NCI-H187 (cell line): ENCODE measurements at places on chromosomes 2 and 18.

DNA sequence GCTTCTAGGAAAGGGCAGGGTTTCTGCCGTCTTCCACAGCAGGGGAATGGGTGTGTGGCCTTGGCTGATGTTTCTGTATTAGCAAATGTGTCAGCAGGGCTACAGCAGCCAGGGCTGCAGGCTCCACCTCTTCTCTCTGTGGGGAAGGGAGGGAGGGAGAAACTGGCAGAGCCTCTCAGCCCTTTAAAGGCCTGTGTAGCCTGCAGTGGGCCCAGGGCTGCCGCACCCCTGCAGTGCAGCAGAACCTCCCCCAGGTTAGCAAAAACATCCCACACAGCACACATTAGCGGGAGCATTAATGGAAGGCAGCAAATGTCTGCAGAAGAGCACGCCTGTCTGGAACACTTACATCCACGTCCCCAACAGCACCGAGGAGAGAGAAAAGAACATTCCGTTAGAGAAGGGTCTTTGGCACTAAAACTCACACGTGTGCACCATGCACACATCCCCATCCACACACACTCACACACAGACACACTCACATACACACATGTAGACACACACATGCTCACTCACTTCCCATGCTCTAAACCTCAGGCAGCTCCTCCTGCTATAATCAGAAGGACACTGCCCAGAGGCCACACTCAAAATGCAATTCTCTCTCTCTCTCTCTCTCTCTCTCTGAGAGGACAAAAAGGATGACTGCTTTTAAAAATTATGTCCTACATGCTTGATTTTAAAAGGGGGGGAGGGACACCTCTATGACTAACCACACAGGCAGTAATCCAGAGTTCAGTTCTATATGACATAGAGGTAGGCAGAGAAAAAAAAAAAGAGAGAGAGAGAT, 24.1 kb downstream of the MRPL35 start:
- no peak for DNase-seq

DNA sequence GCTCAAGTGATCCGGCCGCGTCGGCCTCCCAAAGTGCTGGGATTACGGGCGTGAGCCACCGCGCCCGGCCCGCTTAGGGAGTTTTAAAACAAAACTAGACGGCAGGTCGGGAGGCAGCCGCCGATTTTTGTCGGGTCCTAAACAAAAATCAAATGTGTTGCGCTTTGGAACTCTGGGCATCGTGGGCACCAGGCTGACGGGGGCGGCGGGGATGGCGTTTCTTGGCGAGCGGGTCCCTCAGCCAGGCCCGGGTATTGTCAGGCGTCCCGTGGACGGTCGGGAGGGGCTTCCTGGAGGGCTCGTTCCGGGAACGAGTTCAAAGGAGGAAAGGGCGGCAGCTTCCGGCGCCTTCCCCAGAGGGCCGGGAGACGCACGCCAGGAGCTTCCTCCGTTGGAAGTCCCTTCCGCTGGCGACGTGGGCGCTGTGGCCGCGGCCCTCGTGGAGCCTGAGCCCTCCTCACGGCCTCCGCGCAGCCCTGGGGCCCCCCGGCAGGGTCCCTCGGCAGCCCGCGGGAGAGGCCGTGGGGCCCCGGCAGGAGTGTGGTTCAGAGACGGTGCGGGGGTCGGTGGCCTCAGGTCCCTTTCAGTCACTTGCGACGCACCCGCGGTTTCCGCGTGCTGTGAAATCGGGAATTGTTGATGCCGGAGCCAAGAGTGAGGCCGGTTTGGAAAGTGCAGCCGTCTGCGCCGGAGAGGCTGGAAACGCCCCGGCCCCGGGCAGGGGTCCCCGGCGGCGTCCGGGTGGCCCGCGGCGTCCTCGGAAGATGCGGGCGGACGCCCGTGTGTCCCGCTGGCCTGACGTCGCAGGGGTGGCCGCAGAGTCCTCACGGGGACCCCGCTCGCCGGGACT, 59.3 kb downstream of the EMILIN2 start:
- no peak for DNase-seq

DNA sequence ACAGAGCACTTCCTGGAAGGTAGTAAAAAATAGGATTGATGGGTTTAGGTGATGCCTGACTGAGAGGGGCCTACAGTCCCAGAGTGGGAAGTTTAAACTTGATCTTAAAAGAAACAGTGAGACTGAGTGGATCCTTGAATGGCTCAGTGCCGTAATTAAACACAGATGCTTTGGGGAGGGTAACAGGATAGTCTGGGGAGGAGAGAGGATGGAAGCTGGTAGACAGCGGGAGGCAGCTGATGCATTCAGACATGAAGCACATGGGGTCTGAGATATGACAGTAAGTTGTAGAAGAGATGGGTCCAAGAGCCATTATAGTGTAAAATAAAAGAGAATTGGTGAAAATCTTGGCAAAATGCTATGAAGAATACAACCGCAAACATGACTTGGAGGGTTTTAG, 54.4 kb downstream of the AOX1 start:
- no peak for DNase-seq

GRCh38 chr2:49812730-49813129, 658.4 kb upstream of the FSHR start:
- DNase-seq: no peak

GRCh38 chr2:134676960-134677359, 41.8 kb downstream of the TMEM163 start:
- no peak for DNase-seq

DNA sequence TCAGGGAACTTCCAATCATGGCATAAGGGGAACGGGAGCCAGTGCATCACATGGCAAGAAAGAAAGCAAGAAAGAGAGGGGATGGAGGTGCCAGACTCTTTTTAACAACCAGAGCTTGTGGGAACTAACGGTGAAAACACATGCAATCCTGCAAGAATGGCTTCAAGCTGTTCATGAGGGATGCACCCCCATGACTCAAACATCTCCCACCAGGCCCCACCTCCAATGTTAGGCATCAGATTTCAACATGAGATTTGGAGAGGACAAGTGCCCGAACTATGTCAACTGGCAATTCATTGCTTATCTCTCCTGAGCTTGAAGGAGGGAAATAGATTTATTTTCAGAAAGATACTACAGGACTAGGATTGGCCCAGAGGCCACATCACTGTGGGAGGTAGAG, 270.0 kb downstream of the SLC4A3 start:
- DNase-seq: no peak

DNA sequence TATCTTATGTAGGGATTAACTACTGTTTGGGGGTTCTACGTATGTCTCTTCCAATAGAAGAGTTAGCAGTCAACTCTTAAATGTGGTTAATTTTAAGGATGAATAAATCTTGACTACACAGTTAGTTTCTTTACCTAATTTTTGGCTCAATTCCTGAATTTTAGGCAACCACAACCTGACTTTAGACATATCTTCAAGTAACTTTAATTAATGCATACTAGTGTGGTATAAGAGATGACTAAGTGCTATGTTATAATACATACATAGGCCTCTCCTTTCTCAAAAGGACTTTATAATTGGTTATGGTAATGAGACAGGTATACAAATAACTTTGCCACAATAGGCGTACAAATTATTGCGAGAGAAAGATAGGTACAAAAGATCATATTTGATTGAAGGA, 312.0 kb downstream of the IRS1 start:
- DNase-seq: no peak

DNA sequence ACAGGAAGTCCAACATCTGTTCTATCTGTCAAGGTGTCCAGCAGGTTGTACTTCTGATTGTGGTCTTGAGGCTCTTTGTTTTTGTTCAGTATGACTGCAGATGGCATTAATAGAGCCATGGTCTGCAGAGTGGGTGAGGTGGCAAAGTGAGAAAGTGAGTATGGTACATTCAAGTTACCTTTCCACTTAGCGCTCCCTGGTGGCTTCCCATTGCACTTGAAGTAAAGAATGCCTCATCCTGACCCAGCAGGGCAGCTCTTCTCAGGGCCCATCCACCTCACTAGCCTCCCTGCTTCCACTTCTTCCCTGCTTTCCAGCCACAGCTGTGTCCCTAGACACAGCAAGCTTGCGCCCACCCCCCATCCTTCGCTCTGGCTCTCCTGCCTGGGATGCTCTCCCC, 148.0 kb upstream of the ALPP start:
- DNase-seq: no peak

DNA sequence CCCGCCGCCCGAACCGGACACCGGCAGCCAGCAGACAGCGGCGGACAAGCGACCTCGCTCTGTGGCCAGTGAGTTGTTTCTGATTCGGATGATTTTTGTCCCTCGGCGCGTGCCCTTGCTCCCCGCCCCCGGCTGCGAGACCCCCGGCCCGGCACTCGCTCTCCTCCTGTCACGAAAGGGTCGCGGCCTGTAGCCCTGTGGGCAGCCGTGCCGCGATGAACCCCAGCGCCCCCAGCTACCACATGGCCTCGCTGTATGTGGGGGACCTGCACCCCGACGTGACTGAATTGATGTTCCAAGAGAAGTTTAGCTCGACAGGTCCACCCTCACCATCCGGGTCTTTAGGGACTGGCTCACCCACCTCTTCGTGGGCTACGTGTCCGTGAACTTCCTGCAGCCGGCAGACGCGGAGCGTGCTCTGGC, 1257.5 kb upstream of the ACVR2A start:
- DNase-seq: no peak

- DNase-seq: no peak
Observed at GRCh38 chr18:43276491-43276890, 799 bp downstream of the SYT4 start.

DNA sequence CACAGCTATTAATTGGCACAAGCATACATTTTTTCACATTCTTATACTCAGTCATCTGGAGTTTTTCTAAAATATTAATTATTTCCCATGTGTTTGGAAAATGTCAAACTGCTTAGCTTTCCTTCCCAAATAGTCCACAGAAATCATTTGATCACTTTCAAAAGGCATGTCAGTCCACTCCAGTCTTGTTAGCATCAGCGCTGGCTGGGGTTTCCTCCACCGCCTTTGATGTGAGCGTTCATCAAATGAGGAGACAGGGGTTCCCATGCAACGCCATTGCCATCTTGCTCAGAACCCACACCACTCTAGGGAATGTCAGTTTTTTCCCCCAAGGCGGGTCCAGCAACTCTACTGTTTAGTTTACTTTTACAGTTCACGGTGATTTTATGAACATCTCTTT, 13.1 kb upstream of the RAX start:
- DNase-seq: no peak

DNA sequence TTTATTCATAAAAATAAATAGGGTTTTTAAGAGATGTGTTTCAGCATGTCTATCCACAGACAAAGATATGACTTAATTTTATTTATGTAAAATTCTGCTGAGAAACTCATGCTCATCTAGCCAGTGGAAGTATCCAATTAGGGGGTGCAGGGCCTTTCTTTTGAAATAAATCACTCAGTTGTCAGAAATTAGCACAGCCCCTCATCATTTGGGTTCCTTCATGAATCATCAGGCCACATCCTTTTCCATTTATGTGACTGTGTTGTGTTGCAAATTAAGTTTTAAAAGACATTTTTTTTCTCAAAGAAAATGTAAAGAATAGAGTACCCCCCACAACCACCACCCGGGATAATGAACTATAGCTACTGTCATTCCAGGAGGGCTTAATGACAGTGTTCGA, 185.8 kb downstream of the NRP2 start:
- DNase-seq: no peak
